Hippocampal formation (tissue), 2 donors: ENCODE measurements at places on chromosomes 2 and 18.

DNA sequence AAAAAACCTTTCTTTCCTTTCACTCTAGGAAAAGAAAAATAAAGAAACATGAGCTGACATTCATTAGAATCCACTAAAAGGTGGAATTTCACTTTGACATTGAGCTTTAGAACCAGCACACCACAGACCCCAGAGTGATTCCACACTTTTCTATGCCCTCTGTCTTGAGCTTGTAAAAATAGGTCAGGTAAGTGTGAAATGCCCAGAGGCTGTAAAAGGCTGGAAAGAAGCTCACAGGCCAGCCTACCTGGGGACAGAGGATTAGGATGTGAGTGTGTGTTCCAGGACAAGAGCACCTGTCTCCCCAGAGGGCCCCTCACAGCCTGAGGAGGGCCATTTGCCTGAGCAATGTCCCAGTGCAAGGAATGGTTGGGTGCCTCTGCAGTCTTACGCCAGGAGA lies 56.3 kb upstream of the MYO3B start:
- no peak for DNase-seq

- DNase-seq, result no peak
Observed at GRCh38 chr2:85718885-85719492, 24.8 kb downstream of the GNLY start.

DNA sequence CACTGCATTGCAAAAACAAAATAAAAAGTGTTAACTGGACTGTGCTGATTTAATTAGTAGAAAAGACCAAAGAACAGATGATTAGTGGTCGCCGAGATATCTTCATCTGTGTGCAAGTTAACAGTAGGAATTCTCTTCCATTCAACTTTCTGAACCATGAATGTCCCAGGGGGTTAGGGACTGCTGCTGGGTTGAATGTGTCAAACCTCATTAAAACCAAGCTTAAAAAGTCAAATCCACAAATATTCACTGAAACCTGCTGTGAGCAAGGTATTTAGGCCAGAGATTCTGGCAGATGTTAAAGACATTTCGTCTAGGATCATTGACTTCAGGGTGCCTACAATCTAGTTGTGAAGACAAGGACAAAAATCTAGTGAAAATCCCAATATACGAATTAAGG lies 58.7 kb downstream of the STPG4 start:
- no peak for DNase-seq

GRCh38 chr2:99079226-99079625 lies 62.3 kb upstream of the C2orf15 start:
- no peak for DNase-seq

DNA sequence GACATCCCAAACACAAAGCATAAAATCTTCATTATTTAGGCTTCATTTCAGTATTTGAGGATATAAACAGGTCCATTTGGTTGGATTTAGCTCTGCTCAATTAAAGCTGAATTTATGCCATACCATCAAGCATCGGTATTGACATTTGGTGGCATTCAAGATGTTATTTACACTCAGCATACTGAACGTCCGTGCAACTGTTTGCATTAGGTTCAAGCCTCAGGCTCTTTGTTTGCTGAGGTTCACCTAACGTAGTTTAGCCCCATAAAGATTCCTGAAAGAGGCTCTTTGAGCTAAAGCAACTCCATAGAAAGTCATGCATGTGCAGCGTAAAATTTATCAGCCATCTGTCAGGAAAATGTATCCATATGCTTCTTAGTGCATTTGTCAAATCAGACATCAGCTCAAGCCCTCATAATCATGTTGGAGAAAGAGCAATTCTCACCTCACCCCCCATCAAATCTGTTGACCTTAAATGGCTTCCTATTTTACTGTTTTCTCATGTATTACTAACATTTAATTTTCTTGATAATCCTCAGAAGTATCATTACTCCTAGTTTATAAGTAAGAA lies 366.9 kb downstream of the EPHA4 start:
- DNase-seq, result no peak

DNA sequence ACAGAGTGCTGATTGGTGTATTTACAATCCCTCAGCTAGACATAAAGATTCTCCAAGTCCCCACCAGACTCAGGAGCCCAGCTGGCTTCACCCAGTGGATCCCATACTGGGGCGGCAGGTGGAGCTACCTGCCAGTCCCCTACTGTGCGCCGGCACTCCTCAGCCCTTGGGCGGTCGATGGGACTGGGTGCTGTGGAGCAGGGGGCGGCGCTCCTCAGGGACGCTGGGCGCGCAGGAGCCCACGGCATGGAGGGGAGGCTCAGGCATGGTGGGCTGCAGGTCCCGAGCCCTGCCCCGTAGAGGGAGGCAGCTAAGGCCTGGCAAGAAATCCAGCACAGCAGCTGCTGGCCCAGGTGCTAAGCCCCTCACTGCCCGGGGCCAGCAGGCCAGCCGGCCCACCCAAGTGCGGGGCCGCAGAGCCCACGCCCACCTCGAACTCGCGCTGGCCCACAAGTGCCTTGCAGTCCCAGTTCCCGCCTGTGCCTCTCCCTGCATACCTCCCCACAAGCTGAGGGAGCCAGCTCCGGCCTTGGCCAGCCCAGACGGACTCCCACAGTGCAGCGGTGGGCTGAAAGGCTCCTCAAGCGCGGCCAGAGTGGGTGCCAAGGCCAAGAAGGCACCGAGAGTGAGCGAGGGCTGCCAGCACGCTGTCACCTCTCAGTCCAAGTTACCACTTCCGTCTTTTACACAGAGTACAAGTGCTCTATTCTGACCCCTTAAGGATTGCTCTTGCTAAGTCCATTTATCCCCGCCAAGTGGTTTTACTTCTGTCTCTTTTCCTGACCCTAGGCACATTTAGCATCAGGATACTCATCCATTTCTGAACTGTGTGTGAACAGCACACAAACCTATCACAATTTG lies 1.7 kb upstream of the RPE start:
- no peak for DNase-seq

GRCh38 chr2:189165656-189166380 lies 13.7 kb downstream of the COL5A2 start:
- no peak for DNase-seq

- DNase-seq, result no peak
Observed at GRCh38 chr18:64994370-64994769, 756.4 kb upstream of the CDH7 start.

DNA sequence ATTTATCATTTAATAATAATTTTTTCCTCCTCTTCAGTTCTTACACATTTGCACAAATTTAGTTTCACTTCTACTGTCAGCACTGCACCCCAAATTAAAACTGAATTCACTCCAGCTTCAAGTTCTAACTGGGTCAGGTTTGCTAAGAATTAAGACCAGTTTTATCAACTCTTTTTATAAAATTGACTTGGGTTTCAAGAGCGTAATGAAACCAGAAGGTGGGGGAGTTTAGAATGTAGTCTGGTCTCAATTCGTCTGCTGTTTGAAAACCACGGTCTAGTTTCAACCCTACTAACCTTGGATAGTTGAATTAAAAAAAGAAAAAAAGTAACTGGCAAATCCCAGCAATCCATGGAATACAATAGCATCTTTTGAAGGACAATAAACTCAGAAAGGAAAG lies 14.3 kb upstream of the CTLA4 start:
- DNase-seq, result no peak

DNA sequence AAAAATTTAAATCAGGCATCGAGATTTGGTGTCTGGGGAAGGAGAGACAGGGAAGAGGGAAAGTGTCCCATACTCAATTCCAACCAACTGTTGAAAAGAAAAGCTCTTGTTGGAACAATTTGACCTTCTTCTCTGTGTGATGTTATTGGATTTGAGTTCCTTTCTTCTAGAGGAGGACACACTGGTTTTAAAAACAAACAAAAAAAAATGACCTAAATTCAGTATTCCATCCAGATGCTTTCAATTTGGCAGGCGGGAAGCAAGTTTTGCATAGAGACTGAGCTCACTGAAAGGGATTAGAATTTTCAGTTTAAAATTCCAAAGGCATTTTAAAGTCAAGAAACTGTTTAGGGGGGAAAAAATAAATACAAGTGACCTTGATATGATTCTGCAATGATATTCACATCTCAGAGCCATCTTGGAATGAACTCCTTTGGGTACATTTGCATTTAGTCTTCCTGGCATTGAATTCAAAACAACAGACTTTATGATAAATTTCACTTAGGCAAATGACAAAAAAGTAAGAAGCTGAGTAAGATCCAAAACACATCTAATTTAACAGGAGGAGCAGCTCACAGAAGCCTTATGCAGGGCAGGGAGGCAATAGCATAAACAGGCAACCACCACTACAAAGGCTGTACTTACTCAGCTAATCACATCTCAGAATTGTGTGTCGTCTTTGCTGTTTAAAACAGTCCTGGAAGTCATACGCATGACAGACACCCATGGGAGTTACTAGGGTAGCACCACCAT lies 126.8 kb downstream of the CDH20 start:
- DNase-seq, result no peak

GRCh38 chr2:237207646-237208045 lies 122.0 kb downstream of the COPS8 start:
- no peak for DNase-seq

- DNase-seq, result no peak
Observed at GRCh38 chr18:48800466-48800865, 150.3 kb downstream of the SMAD7 start.

DNA sequence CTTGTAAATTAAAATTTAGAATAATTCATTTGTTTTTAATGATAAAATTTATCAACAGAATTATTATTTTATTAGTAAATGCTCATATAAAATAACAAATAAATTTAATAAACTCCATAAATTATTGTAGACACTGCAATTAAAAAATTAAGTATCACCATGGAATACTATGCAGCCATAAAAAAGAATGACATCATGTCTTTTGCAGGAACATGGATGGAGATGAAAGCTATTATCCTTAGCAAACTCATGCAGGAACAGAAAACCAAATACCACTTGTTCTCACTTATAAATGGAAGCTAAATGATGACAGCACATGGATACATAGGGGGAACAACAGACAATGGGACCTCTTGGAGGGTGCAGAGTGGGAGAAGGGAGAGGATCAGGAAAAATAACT lies 29.7 kb upstream of the DSG3 start:
- DNase-seq, result no peak

DNA sequence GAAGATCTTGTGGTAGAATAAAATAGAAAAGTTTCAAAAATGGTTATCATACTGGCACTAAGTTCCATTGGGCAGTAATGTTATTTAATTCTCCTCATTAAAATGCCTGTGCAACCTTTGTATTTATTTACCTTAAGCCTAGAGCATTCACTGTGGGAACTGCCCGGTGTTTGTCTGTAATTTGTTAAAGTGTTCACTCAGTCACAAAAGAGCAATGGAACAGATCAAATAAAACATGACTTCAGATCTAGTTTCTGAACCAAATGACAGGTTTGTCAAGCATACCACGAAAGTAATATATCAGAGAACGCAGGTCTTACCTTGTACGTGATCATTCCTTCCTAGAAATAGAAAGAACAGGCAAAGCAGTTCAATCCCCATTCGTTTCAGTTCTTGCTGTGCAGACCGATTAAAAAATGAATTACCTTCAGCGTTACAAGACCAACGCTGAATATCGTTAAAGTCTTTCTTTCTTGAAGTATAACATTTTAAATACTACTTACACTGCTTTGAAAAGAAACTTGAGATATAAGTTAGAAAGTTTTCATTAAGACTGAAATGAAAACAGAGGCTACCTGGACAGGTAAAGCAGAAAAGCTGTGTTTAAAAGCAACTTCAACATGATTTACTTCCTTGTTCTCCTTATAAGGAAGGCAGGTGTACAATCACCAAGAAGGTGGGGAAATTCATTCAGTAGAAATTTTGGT lies at the start of gene ITGB6:
TSS of gene ITGB6 (minus strand) at position 590 of the 707 bp plus-strand sequence. CDS start at position 381, 209 bp downstream.
- no peak for DNase-seq

DNA sequence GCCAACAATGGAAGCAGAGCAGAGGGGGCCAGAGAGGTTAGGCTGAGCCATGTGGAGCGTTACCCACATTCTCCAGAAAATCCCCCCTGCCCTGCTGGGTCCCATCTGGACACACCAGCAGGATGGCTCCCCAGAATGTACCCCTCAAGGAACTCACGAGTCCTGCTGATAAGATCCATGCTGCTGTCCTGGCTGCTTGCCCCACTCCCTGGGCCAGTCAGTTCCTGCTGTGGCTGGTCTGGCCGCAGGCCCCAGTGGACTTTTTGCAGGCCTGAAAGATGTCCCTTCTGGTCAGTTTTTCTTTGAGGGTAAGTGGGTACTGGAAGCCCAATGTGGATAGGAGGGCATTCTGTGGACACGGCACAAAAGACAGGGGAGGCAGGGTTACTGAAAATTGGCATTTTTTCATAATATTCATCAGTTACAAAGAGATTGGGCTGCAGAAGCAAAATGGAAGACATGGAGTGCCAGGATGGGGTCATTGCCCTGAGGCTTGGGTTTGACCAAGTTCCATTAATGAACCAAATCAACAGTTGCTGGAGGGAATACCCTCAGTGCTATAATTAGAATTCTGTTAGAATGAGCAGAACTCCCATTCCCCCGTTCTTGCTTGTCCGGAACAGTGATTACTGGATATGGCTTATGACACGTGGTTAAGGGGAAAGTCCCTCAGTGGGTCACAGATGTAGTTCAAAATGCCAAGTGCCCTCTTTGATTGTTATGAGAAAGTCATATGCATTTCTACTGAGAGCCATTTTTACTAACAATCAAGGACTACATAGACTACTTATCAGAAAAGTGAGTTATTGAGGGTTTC lies 38.7 kb downstream of the SLC4A5 start:
- DNase-seq, result no peak

- no peak for DNase-seq
Observed at GRCh38 chr2:236661762-236662110, 92.1 kb downstream of the ACKR3 start.

GRCh38 chr18:75251466-75251865 lies 40.9 kb downstream of the TSHZ1 start:
- no peak for DNase-seq
